ENCODE measurements at places on chromosomes 13 and 19.

- no peak for DNase-seq
Measured at GRCh38 chr19:38317104-38317612, 1.4 kb upstream of the YIF1B start.

GRCh38 chr13:96403241-96403640 is 313.3 kb downstream of the HS6ST3 start:
- DNase-seq: no peak

- no peak for DNase-seq
Measured at GRCh38 chr19:17160908-17161307, 54.2 kb upstream of the USE1 start.

DNA sequence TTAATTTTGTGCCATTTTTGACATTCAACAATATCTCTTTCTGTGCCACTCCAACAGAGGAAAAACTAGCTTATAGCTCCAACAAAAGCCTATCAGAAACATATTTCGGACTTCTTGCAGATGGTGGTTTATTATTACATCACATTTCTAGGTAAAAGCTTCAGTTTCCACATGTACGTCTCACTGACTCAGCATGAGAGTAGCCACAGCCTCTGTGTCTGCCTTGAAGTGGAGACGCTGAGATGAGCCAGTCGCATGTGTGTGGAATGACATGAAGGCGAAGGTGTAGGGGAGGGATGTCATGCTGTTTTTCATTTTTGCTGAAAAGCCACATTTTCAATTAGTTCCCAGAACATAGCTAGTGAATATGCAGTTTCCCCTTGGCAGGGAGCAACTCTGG is 598.6 kb downstream of the EFNB2 start:
- DNase-seq: no peak

- DNase-seq: no peak
Measured at GRCh38 chr19:8064911-8065874, 12.6 kb downstream of the CCL25 start.

- no peak for DNase-seq
Measured at GRCh38 chr19:17214508-17215126, 540 bp upstream of the USE1 start.

- DNase-seq: peak; percentile 46
Measured at GRCh38 chr19:42254850-42255765, at the start of gene ERF. Gene ERF, minus strand, starts transcription at chr19:42255128. Its CDS starts 129 bp downstream, at chr19:42254999.

DNA sequence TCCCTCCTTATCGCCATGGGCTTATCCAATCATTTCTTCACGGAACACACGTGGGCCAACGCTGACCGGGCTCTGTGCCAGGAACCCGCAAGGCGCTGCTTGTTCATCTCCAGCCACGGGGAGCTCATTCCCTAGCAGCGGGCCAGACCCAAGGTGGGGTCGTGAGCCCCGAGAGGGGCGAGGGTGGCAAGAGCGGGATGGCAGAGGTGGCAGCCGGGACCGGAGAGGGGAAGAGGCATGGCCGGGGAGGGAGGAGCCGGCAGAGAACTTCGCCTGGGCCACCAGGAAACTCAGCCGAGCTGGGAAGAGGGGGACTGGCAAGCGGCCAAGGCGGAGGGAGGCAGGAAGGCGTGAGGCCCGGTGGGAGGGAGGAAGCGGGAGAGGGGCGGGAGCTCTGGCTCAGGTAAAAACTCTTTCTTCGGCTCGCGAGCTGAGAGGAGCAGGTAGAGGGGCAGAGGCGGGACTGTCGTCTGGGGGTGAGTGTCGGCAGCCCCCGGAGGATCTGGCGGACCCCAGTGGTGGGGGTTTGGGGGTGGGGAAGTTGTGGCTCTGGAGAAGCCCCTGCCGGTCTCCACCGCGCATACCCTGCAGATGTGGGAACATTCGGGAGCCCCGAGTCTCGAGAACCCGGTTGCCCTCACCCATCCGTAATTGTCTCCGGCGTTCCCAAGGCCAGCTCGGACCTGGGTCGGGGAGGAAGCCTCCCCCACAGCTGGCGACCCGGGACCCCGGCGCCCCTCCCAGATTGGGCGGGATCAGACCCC is at the start of gene B3GNT3:
TSS of gene B3GNT3 (plus strand) at position 408 of the 764 bp plus-strand sequence. CDS start 12,670 bp downstream, outside the sequence.
- DNase-seq: no peak

- DNase-seq: no peak
Measured at GRCh38 chr13:45833663-45834375, 17.7 kb downstream of the SIAH3 start.

DNA sequence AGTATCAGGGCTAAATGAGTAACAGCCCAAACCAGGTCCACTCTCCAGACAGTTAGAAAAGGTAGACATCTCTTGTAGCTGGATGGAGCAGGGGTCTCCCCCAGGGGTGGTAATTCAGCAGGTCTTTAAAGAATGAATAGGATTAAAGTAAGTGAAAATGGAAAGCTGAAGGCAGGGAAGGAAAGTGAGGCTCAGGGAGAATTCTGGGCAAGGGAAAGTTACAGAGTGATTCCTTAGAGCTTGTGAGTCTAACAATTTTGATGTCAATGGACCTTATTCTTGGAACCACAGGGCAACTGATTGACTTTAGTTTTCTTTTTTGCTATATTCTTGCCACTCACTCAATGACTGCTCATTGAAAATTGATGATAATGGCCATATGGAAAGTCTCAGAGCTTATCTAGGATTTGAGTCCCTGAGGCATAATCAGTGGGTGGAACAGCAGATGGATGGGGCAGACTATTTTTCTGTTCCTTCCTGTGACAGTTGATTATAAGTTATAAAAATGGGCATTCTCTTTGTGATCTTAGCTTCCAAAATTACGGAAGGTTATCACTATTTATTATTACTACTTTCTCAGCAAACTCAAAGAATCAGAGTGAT is 76.9 kb downstream of the LRCH1 start:
- DNase-seq: no peak

- no peak for DNase-seq
Measured at GRCh38 chr13:65149687-65150086, 2080.4 kb downstream of the PCDH9 start.

DNA sequence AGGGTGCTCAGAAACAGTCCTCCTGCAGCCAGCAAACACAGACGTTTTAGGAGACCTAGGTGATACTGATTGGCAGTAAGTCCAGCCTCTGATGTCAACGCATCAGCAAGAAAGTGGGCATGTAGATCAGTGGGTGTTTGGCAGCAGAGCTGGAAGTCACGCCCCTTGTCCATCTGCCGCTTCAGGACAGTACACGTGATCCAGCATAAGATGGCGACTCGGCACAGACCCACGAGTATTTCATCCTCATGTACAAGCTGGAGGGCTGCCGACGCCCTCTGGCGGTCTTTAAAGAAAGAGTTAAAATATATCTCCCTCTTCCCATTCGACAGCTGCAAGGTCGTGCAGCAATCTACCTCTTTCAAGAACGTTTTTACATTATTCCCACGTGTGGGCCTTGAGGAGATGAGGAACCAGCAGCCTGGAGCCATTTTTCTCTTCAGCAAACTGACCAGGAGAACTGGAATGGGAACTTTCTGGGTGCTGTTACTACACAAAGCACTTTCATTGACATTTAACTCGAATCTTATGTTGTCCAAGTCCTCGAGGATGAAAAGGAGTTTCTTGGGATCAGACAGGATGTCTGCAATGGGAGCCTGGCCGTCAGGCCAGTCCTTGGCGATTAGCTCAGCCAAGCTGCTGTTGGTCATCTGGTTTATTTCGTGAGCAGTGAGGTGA is 22.3 kb downstream of the NLRP11 start:
- DNase-seq: peak; percentile 94

Measured in DMS79 (cell line).